Natural killer cell (primary cell): ENCODE measurements at places on chromosomes 13 and 19. TPM values are rescaled to one million over a fixed set of nuclear protein-coding genes. Genes with fewer than 3 reads are reported as not detected.

Gene ZNF222
- 7.6 TPM for total RNA-seq

Gene C3
- 5.5 TPM for total RNA-seq

Gene LGALS4
- total RNA-seq = 4.8 TPM

GRCh38 chr13:95243207-95243606, 58.0 kb downstream of the ABCC4 start:
- no peak for DNase-seq

GRCh38 chr19:45154064-45154827, 6.5 kb downstream of the NKPD1 start:
- no peak for DNase-seq

- DNase-seq = peak; percentile 90
Measured at GRCh38 chr19:6021878-6022569, 44.1 kb upstream of the RANBP3 start.
